Smooth muscle cell of the coronary artery (primary cell): ENCODE measurements at places on chromosomes 3 and 15. TPM values are rescaled to one million over a fixed set of nuclear protein-coding genes. Genes with fewer than 3 reads are reported as not detected.

GOLGA6D gene
- not detected in 2 replicates for total RNA-seq

IL12A gene
- 0.15 and 2.3 TPM in 2 replicates for total RNA-seq

PLCB2 gene
- total RNA-seq, result 0.12 and 0.23 TPM in 2 replicates

TJP1 gene
- 38.3 and 42.8 TPM in 2 replicates for total RNA-seq

MB21D2 gene
- 2.3 and 8.3 TPM in 2 replicates for total RNA-seq

PARP15 gene
- total RNA-seq, result 0.23 TPM in 1 of 2 replicates, not detected in the other

STAB1 gene
- total RNA-seq, result 0.15 and 3.4 TPM in 2 replicates

ACTC1 gene
- 0.08 and 0.70 TPM in 2 replicates for total RNA-seq

FAM3D gene
- total RNA-seq, result not detected in 2 replicates

HDGFL3 gene
- total RNA-seq, result 6.1 and 50.1 TPM in 2 replicates

IREB2 gene
- total RNA-seq, result 13.3 and 15.9 TPM in 2 replicates

SCAMP5 gene
- total RNA-seq, result 0.94 and 1.3 TPM in 2 replicates

ARPIN gene
- total RNA-seq, result 6.2 and 11.1 TPM in 2 replicates

SPRED1 gene
- 38.9 and 105 TPM in 2 replicates for total RNA-seq

GOLGA8K gene
- total RNA-seq, result 0.23 TPM in 2 replicates

TMEM108 gene
- total RNA-seq, result 0.08 and 0.12 TPM in 2 replicates
